ENCODE measurements at places on chromosomes 2 and 18. TPM values are rescaled to one million over a fixed set of nuclear protein-coding genes. Genes with fewer than 3 reads are reported as not detected.

DNA sequence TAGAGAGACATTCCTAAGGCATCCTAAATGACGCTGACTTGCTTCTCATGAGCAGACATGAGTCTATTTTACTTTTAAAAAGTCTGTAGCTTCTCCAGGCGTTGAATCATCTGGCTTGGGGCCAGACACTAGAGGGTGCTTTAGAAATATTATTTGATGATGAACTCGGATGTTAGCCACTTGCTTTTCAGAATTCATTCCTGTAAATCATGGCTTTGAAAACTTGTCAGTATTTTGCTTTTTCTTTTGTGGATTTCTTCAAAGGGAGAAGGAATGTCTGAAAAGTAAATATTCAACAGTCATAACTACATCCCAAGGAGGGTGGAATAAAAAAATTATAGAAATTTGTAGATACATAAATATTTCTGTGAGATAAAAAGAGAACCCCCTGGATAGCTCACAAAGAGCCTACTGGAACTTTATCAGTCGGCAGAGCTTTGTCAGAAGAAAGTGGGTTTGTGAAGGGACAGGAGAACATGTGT lies 370.8 kb downstream of the OSR1 start:
- peaks cover 73% of the 10 kb centered on the region for H3K4me1 ChIP-seq
- peak overlapping the region; percentile 79 for H3K27ac ChIP-seq
- no peak overlapping the region for H3K4me3 ChIP-seq
- H3K27me3 ChIP-seq = no peaks in the 10 kb centered on the region

DNA sequence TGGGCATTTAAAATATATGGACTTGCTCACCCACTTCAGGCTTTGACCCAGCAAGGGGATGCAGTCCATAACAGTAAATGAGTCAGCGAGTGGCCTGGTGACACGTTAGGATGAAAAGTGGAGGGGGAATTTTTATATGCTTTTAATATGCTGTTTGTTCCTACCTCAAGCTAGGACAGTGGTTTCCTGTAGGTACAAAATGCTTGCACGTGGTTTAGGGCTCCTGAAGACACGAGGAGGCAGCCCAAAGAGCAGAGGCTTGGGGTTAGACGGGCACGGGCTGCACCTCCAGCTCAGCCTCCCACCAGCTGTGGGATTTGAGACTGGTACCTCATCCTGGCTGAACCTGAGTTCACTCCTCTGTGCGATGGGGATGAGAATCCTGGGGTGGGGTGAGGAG lies 306.2 kb upstream of the CXCR4 start:
- H3K4me1 ChIP-seq = peaks cover 5% of the 10 kb centered on the region
- H3K27ac ChIP-seq = no peak overlapping the region
- H3K36me3 ChIP-seq = no peaks in the 10 kb centered on the region
- H3K4me3 ChIP-seq = peak overlapping the region; percentile 76
- no peak for DNase-seq
- H3K27me3 ChIP-seq = peaks cover 28% of the 10 kb centered on the region

DNA sequence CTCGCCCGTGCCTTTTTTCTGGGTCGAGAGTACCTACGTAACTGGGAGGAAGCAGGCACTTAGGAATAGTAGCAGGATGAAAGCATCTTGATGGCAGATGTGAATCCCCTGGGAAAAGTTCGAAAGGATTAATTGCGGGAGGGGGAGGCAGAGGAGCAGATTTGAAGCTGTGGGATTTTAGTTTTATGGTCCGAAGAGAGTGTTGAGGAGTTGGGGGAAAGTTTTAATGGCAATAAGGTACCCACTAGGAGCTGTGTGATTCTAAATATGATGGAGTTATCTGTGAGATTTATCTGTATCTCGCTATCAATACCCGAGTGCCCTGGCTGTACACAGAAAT lies 1.1 kb downstream of the AGFG1 start:
- peak overlapping the region; percentile 89 for H3K4me3 ChIP-seq
- H3K4me1 ChIP-seq = peaks cover 23% of the 10 kb centered on the region
- no peaks in the 10 kb centered on the region for H3K27me3 ChIP-seq
- peak overlapping the region; percentile 73 for H3K27ac ChIP-seq
- H3K36me3 ChIP-seq = no peaks in the 10 kb centered on the region

DNA sequence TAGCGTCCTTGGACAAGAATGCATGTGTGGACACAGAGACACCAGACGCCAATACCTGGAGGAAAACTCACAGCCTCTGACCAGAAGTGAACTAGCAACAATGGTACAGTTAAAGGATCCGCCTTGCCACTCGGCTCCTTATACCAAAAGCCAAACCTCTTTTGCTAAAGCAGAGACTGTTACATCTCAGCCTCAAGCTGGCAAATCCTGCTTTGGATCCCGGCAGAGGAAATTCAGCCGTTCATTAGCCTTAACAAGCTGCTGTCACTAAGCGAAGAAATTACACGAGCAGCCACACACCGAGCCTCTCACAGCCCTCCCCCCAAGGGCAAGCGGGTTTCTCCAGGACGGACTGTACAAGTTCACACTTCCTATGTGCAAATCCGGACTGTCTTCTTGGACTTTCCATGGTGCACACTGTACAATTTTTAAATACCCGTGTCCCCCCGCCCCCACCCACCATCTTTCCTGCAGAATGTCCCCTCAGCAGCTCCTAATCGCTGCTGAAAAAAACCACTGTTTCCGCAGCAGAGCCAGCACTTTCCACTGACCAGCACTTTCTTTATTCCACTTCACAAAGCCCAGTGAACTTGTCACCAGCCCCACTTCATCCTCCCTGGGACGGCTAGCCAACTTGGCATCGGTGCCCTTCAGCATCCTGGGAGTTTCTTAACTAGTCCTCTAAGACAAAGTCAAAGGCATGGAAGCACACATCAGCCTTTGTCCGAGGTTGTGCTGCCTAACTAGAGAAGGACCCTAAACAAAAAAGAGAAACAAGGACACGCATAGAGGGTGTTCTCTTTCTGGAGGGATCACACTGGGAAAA lies 1.5 kb downstream of the KLF7 start:
- no peak for DNase-seq
- peak overlapping the region; percentile 100 for H3K27ac ChIP-seq
- H3K4me3 ChIP-seq = peak overlapping the region; percentile 91
- no peaks in the 10 kb centered on the region for H3K36me3 ChIP-seq

GRCh38 chr2:138029276-138029675 lies 65.0 kb downstream of the HNMT start:
- DNase-seq = no peak
- H3K4me3 ChIP-seq = no peak overlapping the region
- no peaks in the 10 kb centered on the region for H3K4me1 ChIP-seq
- no peaks in the 10 kb centered on the region for H3K36me3 ChIP-seq
- no peak overlapping the region for H3K27ac ChIP-seq

DNA sequence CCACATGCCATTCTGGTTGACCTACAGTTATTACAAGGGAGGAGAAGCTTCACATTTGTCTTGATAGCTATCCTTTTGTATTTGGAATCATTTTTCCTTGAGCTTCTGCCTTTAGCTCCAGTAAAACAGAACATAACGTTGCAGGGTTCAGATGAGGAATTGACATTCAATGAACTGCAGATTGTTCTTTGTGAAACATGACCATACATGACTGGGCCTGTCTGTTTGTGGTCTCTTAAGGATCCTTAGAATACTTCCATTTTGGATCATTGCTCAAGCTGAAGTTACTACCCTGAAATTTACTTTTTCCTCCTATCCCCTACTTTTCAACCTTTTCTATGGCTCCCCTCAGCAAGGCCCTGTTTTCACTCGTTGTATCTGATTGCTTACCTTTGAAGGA lies 1281.7 kb upstream of the CELF4 start:
- no peak for DNase-seq
- H3K27ac ChIP-seq = no peak overlapping the region
- H3K27me3 ChIP-seq = no peaks in the 10 kb centered on the region
- H3K4me3 ChIP-seq = no peak overlapping the region
- no peaks in the 10 kb centered on the region for H3K4me1 ChIP-seq

DNA sequence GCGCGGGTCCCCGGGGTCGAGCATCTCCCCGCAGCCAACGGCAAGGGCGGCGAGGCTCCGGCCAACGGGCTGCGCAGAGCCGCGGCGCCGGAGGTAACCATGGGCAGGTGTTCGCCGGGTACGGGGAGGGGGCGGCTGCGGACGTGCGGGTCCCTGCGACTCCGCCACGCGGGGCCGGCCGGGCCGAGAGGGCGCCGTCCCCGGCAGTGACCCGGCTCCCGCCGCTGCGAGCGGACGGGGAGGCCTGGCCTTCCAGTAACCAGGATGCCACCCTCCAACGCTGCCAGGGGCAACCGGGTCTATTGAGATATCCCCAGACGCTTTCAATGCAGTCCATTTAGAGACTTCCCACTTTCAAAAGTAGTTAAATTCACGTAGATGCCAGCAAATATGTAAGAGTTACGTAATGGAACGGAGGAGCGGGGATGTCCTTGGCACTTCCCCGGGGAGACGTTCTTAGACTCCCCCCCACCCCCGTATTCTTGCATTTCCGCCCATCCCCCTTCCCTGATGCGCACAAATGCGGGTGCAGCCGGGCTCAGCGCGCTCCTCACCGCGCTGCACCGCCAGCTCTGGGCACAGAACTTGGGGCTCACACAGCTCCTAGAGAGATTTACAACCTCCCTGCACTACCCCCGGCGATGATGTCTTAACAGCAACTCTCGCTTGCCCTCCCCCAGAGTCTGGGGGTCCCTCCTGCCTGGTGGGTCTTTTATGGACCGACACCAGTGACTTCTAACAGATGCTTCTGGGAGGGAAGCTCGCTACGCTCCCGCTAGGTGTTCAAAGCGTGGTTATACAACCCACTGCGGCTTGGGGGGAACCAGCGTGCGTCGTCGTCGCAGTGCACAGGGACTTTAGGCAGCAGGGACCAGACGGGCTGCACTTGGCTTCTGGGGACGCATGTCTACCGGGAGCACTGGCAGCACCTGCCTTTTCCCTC lies 657 bp downstream of the SGPP2 start:
- no peak overlapping the region for H3K27ac ChIP-seq
- peaks cover 11% of the 10 kb centered on the region for H3K4me1 ChIP-seq
- H3K27me3 ChIP-seq = peaks cover 67% of the 10 kb centered on the region
- no peaks in the 10 kb centered on the region for H3K36me3 ChIP-seq

GRCh38 chr18:7117390-7118355 lies at the start of gene LAMA1:
LAMA1 (minus strand) TSS chr18:7117797; CDS start chr18:7117720, 77 bp downstream.
- peak within 1 kb of the TSS; percentile 76 for H3K4me3 ChIP-seq
- H3K36me3 ChIP-seq = no peaks in the 10 kb centered on the region
- H3K27ac ChIP-seq = no peak within 1 kb of the TSS
- peak; percentile 82 for DNase-seq

- peaks cover 14% of the 10 kb centered on the region for H3K4me1 ChIP-seq
- H3K27me3 ChIP-seq = no peaks in the 10 kb centered on the region
- no peak overlapping the region for H3K27ac ChIP-seq
- no peak overlapping the region for H3K4me3 ChIP-seq
Observed at GRCh38 chr18:48894799-48895346, 55.9 kb downstream of the SMAD7 start.

DNA sequence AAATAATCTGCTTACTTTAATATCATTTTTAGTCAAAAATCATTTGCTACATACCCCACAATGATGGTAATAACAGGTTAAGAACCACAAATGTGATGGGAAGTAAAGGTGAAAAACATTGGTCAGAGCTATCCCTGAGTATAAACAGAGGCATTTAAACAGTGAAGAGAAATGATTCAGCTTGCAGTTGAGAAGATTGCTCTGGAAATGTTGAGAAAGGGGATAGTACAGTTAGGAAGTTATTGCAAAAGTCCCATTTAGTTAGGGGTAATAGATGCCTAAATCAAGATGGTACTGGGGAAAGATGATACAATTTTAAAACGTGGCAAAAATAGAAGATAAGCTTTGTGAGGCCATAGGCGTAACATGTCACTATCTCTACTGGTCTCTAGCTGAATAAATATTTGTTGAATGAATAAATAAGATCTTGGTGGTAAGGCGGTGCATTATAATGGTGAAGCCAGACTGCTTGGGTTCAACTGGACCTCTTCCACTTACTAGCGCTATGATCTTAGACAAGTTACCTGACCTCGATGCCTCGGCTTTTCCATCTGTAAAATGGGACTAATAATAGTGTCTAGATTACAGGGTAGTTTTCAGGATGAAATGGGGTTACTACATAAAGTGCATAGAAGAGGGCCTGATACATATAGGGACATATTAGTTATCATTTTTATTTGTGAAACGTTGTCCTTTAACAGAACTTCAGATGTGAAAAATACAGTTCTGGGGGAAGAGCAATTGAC lies 2.0 kb upstream of the BZW1 start:
- peaks cover 40% of the 10 kb centered on the region for H3K4me1 ChIP-seq
- H3K4me3 ChIP-seq = peak overlapping the region; percentile 95
- H3K27ac ChIP-seq = peak overlapping the region; percentile 99
- DNase-seq = no peak

DNA sequence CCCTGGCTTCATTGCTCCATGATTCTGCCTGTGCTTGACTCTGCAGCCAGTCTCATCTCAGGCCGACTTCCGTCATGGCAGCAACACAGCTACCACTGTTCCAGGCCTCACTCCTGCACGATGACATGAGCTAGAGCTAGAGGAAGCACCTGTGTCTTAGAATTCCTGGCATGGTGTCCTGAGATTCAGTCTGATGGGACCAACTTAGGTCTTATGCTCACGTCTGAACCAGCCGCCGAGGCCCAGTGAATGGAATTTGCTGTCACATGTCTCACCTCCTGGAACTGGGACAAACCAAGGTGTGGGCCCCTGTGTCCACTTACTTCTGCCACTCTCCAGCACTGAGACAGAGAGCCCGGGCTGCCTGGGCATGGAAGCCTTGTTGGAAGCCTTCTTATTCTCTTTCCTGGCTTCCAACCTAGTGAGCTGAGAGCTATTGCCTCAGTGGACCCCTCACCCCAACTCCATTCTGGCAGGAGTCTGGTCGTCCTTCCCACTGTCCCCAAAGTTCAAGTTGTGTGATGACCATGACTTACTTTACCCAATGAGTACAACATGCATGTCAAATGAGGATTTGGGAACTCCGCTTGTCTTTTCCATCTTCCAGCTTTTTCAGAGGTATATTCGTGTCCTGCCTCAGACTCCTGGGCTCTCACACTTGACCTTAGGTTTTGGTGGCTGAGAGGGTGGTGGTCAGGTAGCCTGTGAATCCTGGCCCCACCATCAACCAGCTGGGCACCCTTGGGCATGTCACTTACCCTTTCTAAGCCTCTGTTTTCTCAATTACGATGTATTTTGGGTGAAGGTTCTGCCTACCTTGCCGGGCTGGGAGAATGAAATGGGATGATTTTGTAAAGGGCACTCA lies 39.1 kb upstream of the HS6ST1 start:
- H3K36me3 ChIP-seq = no peaks in the 10 kb centered on the region
- peak; percentile 66 for DNase-seq
- H3K4me3 ChIP-seq = no peak overlapping the region
- H3K27ac ChIP-seq = no peak overlapping the region

Gene GULP1
- 36.7 TPM for total RNA-seq

Gene CNOT9
- total RNA-seq = 41.6 TPM

Data from osteocyte (in vitro differentiated cells).